ENCODE measurements at places on chromosomes 4 and X. TPM values are rescaled to one million over a fixed set of nuclear protein-coding genes. Genes with fewer than 3 reads are reported as not detected.

DNA sequence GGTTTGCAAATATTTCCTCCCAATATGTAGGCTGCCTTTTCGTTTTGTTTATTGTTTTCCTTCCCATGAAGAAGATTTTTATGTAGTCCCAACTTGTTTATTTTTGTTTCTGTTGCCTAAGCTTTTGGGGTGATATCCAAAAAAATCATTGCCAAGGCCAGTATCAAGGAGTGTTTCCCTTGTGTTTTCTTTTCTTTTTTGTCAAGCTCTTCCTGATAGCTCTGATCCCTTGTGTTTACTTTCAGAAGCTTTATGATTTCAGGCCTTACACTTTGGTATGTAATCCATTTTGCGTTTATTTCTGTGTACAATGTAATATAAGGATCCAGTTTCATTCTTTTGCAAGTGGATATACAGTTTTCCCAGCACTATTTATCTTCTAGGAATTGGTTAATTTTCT, 93.9 kb downstream of the KLHL13 start:
- no peak for DNase-seq

DNA sequence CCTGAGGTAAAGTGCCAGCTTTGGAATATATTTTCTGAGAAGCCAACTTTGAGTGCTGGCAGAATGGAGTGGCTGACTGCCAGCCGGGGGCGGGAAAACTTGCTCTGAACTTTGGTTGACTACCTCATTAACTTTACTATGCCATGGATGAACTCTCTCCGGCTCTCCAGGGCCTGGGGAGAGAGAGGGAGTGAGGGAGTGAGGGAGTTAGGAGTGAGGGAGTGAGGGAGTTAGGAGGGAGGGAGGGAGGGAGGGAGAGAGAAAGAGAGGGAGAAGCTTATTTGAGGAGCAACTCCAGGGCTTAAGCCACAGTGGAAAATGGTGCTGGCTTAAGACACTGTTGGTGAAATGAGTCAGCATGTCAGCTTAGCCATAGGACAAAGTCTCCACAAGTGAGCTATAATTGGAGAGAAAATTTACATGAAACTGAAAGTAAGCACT, 280.9 kb upstream of the RPS6KA3 start:
- no peak for DNase-seq

DNA sequence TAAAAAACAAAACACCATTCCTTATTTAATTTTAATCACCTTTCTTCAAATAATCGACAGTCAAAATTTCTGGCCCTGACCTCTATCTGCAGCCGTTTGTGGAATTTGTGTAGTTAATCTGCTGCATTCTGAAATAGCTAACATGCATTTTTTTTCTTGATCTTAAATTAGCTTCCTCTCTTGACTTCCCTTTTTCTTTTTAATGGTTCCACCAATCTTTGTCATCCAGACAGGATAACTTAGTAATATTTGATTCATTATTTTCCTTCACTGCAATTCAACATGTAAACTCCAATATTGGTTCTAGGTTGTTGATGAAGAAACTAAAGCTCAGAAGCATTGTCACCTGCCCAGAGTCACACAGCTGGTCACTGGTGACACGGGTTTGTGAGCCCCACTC, 77.3 kb downstream of the ARHGAP10 start:
- no peak for DNase-seq

ANK2 gene
- 267 TPM for total RNA-seq

TEX13D gene
- total RNA-seq: not detected

Data from left ventricle myocardium inferior (tissue), 1 donor.